AG20443 (cell line): ENCODE measurements at places on chromosomes 2 and 18.

DNA sequence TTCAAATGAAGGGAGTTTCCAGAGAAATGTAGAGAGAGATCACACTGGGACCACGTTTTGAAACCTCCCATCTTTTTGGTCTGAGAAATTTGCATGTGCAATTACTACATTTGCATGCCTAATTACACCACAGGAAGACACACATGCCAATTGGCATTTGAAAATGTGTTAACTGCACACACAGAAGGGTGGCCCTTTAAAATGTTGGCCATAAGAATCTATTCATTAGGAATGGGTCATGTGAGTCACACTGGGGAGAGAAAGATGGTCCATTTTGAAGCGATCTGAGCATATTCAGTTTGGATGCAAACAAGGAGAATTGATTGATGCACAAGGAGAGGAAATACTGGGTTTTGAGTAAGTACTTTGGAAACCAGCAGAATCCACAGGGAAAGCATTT is 1407.1 kb upstream of the ACVR2A start:
- no peak for DNase-seq

GRCh38 chr2:54557601-54558187 is 101.6 kb downstream of the SPTBN1 start:
- no peak for DNase-seq

GRCh38 chr2:28347596-28347995 is 45.1 kb upstream of the FOSL2 start:
- no peak for DNase-seq

- peak; percentile 70 for DNase-seq
Measured at GRCh38 chr2:85933753-85934594, 45.2 kb upstream of the ST3GAL5 start.

GRCh38 chr2:96699021-96699420 is 40.8 kb downstream of the LMAN2L start:
- no peak for DNase-seq

GRCh38 chr2:204881655-204882054 is 336.4 kb downstream of the PARD3B start:
- DNase-seq: no peak

- DNase-seq: no peak
Measured at GRCh38 chr18:61141691-61142090, 191.5 kb upstream of the CDH20 start.

- no peak for DNase-seq
Measured at GRCh38 chr2:19872302-19872701, 29.5 kb downstream of the TTC32 start.

GRCh38 chr2:100699131-100699530 is 120.8 kb upstream of the NPAS2 start:
- DNase-seq: no peak

- DNase-seq: peak; percentile 73
Measured at GRCh38 chr2:157838442-157839161, 37.5 kb downstream of the ACVR1 start.

DNA sequence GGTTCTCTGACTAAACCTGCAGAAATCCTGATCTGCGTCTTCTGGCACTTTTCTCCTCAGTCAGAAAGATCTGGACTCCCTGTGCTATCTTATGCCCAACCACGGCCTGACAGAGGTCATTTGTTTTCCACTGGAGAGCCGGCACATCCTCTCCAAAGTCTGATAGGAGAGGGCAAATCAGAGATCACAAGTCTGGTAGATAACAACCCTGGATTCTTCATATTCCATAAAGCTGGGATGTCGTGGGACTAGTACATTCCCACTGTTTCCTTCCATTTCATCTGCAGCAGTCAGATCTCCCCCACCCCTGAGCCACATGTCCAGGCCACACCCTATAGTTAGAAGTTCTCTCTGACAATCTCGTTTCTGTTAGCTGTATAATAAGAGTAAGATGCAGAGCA is 157.0 kb downstream of the MGAT5 start:
- DNase-seq: peak; percentile 22
